ENCODE measurements at places on chromosomes 16 and 17.

DNA sequence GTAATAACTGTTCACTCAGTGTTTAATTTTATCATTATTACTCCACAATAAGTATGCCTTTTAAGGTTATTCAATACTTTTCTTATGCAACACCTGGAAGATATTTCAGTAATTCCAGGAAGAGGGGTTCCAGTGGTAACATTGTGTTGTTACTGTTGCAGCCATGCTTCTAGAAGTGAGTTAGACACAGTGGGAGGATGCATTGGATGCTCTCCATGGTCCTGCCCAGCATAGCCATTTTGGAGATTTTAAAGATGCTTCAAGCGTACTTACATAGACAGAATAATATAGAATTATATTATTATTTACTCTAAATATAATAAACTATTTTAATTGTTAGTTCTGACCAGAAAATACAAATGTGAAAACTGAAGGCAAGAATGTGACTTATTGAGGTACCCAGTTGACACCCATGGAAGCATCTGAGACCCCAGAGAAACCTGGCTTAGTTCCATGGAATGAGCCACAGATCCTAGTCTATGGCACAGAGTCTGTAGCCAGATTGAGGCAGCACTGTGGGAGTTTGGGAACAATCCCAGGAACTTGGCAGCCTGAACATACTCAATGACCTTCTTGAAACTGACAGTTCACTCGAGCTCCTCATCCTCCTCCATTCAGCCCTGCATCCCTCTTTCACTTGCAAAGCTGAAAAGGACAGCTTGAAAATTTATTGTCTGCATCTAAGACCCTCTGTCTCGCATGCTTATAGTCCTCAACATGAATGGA, 190.1 kb upstream of the HS3ST4 start:
- DNase-seq: no peak

GRCh38 chr17:33511670-33512069, 218.6 kb upstream of the ASIC2 start:
- no peak for DNase-seq

DNA sequence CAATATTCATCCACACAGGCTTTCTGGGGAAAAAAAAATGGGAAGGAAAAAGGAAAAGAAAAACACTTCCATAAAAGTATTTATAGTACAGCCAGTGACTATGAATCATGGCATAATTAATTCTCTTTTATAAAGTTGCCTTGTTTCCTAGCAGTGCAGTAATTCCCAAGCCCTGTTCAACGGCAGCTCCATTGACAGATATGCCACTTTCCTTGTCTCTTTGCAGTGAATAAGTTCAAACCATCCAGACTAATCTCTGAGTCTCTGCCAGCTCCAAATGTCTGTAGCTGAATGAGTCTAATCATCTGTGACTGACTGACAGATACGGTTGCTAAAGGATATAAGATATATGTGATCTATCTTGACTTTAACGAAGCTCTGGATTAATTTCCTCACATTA, 52.9 kb upstream of the KCNJ16 start:
- no peak for DNase-seq

DNA sequence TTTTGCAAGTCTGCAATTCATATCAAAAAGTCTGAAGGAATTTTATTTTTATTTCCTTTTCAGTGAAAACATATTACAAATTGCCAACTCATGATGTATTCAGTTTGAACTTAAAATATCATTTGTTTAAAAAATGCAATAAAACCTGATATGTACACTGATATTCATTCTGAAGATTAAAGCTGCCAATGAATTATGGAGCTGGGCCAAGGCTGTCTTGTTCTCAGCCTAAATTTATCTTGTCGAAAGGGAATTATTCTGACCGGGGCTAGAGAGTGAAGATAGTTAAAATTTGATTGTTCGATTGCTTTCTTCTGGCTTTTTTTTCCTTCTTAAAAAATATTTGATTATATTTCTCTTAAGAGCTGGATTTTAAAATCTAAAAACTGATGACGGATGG, 54.0 kb upstream of the RBFOX1 start:
- DNase-seq: no peak

GRCh38 chr17:1110862-1111598, 68.8 kb downstream of the ABR start:
- no peak for DNase-seq

GRCh38 chr17:17689312-17689711, 8.1 kb downstream of the RAI1 start:
- DNase-seq: no peak

DNA sequence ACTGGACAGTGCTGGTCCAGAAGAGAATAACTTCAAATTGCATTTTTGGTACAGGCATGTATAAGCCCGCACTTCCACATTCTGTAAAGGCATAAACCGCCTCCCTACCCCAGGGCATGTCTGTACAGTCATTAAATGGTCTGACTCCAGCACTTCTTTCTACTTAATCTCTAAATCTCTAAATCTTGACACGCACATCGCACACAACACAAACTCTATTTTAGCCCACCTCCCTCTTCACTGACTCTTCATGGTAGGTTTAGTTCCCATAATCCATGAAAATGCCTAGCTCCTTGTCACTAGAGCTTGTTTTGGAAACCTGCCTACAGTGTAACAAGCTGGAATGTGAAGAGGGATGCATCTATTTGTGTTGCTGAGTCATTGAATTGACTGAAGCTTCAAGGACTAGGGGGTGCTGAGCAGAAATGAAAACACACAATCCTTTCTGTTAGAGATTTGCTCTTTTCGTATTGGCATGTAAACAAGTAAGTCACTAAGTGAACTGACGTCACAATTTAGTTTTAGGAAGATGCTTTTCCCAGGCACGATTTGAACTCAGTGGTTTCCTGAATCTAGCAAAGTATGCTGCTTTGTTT, 1.6 kb upstream of the DUSP14 start:
- DNase-seq: no peak

DNA sequence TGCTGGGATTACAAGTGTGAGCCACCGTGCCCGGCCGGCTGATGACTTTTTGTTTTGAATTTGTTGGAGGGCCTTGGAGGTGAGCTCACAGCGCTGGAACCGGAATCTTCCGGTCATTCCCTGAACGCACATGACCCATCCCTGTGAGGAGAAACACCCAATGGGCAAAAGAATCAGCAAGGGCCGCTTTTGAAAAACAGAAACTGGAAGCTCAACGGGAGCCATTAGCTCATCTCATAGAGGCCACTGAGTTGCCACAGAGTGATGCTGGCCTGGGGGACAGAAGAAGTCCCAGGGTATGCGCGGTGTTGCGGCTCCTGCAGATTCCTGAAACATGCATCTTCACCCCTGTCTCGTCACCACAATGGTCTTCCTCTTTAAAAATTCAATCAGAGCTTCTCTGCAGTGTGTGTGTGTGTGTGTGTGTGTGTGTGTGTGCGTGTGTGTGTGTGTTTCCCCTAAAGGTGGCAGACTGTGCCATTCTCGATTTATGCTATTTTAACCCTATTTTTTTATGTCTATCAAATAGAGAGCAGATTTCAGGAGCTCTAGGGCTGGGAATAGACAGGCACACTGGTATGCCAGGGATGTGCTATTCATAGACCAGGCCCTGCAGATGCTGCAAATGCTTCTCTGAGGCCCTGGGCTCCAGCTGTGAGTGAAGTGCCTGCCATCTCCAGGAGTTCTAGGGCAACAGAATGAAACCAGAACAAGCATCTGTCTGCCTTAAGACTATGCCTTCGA, 68.3 kb downstream of the MARCHF10 start:
- no peak for DNase-seq

GRCh38 chr17:43465049-43465448, 18.7 kb upstream of the DHX8 start:
- no peak for DNase-seq

- DNase-seq: no peak
These were observed 248.7 kb downstream of the RBFOX3 start for GRCh38 chr17:79361873-79362771.

DNA sequence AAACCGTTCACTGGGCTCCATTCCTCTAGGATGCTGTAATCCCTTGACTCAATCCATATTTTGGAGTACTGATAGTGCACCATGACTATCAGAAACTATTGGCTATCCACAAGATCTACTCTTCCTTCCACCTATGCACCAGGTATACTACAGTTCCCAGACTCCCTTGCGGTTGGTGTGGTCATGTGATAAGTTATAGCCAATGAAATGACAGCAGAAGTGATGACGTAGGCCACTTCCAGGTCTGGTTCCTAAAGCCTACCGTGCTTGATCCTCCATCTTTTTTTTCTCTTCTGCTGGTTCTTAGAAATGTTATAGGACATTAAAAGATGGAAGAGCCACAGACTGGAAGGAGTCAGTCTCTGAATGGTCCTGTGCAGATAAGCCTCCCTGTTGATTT, 278.8 kb upstream of the C16orf82 start:
- no peak for DNase-seq

DNA sequence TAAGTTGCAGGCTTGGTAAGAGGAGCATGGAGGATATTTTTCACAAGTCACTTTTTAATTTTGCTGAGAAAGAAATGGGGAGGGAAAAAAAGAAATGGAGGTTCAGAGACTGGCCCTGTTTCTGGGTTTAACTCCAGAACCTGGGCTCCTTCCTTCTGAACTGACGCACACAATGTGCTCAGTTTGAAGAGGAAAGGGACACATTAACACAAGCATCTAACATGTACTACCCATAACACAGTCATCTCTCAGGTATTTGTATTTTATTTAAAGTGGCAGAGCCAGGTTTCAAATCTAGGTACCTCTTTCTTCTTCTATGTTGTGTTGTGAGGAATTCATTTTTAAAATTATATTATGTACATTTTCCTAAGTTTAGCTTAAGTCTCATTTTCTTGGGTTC, 5.3 kb upstream of the TMEM100 start:
- DNase-seq: no peak

DNA sequence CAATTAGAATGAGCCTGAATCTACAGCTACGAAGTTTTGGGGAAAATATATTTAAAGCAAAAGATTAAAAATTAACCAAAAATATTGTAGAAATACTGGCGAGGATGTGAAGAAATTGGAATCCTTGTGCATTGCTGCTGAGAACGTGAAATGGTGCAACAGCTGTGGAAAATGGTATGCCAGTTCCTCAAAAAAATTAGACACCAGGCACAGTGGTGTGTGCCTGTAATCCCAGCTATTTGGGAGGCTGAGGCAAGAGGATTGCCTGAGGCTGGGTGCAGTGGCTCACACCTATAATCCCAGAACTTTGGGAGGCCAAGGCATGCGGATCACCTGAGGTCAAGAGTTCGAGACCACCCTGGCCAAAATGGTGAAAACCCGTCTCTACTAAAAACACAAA, 119.9 kb upstream of the TMEM97 start:
- DNase-seq: no peak

DNA sequence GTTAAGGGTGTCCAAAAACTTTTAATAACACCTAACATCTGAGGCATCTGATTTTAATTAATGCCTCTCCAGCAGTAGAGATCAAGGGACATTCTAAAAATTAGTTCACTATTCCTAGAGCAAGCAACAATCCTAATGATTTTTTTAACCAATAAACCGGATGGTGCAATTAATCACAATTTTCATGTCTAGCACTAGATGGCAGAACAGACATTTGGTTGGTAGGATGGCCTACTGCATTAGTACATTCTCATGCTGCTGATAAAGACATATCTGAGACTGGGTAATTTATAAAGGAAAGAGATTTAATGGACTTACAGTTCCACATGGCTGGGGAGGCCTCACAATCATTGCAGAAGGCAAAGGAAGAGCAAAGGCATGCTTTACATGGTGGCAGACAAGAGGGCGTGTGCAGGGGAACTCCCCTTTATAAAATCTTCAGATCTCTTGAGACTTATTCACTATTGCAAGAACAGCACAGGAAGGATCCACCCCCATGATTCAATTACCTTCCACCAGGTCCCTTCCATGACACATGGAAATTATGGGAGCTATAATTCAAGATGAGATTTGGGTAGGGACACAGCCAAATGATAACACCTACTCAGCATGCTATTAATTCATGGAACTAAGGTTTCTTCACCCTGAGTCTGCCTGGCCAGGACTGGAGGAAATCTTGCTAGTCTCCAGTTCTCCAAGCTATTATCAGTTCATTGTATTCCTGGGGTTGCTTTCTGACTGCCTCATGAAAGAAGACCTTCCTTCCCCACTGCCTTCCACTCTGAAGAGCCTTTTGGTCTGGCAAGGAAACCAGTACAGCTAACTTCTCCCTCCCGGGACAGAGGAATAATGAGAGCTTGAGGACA, 24.8 kb downstream of the HS3ST3A1 start:
- no peak for DNase-seq
